ENCODE measurements at places on chromosomes 1 and 21.

DNA sequence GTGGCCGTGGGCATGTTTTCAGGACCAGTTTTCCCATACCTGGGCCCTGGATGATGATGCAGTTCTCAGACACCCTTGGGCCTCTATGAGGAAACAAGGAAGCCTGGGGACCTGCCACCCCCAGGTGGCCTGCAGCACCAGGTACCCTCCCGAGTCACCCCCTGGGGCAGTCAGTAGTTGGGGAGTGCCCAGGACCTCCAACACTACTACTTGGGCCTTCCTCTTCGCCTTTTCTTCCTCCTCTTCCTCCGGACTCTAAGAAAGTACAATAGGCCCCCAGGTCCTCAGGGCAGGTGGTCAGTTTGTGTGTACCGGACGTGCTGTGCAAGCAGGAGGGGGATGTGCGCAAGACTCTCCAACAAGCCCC is 11.9 kb upstream of the SRARP start:
- no peak for DNase-seq
- H3K27ac ChIP-seq = no peak overlapping the region
- no peak overlapping the region for H3K4me3 ChIP-seq

GRCh38 chr1:47637111-47637685 is 199.4 kb downstream of the FOXD2 start:
- H3K4me1 ChIP-seq = no peaks in the 10 kb centered on the region
- H3K27me3 ChIP-seq = peaks cover 8% of the 10 kb centered on the region
- DNase-seq = no peak

DNA sequence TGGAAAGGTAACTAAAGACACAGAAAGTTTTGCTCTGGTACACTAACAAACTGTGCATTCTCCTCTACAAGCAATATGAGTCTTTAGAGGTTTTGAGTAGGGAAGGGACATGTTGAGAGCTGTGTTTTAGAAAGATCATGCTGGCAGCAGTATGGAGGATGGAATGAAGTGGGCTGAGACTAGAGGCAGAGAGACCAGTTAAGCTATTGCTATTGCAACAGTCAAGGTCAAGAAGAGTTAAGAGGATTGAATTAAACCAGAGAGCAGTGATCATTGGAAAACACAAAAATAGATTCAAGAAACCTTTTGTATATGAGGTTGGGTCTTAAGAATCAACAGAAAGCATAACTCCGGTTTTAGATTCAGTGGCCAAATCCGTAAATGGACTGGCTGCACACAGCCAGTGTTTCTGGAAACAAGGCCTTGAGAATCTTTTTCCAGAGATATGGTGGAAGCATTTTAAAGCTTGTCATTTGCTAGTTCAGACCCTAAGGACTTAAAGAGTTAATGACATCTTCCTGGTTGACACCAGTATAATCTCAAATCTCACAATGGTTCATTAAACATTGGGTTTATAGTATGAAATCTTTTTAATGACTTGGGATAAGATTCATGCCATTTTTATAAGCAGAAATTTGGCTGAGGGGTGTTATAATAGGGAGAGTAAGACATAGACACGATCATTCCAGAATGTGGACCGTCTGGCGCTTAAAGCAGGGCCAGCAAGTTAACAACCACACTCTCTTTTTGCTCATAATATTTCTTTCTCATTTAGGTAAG is 177.9 kb downstream of the NR5A2 start:
- no peaks in the 10 kb centered on the region for H3K36me3 ChIP-seq
- no peak overlapping the region for H3K4me3 ChIP-seq
- DNase-seq = no peak
- no peaks in the 10 kb centered on the region for H3K4me1 ChIP-seq
- no peaks in the 10 kb centered on the region for H3K27me3 ChIP-seq

DNA sequence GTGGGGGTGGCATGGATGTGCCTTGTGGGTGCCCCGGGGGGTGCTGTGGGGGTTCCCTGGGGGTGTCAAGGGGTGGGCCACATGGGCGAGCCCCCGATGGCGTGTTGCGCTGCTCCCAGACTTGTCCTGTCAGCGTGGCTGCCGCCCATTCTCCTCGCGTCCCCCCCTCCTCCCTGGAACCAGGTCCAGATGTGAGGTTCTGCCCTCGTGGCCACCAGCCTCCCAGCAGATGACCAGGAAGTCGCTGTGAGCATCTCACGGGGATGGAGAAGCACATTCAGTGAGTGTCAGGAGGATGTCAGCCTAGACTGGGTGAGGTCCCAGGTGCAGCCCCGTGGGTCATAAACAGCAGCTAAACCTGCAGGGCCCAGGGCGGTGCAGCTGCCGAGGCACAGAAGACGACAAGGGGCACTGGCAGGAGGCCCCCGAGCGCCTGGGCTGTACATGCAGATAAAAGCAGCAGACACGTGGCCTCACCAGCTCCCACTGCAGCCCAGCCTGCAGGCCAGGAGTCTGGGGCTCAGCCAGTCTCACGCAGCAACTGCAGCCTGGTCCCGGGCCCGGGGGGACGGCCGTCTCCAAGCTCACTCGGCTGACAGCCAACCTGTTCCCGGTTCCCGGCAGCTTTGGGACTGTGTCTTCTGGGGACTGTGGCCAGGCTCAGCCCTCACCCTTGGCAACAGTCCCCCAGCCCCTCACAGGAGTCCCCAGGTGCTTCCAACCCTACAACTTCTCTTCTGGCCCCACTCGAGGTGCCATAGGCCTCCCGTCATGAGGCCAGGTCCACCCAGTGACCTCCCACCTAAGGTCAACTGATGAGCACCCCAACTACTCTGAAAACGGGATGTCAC is 17.5 kb upstream of the COL6A2 start:
- H3K36me3 ChIP-seq = no peaks in the 10 kb centered on the region
- DNase-seq = no peak
- no peak overlapping the region for H3K4me3 ChIP-seq
- no peak overlapping the region for H3K27ac ChIP-seq
- no peaks in the 10 kb centered on the region for H3K27me3 ChIP-seq

DNA sequence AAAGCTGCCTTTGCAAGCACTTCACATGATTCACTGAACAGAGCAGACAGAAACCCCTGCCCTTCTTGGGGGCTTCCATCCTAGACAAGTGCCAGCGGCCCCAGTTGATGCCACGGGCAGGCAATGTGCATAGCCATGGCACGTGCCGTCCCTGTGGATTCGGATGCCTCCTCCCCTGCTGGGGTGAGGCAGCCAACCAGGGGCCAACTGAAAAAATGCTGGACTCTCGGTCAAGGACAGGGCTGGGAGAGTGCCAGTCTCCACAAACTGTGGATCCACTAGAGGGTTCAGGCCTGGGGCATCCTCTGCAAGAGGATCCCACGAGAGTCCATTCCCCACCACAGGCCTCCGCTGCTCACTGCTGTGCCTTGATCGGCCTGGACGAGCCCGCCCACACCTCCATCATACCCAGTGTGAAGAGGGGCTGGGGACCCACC is 3.8 kb downstream of the JMJD4 start:
- no peaks in the 10 kb centered on the region for H3K27me3 ChIP-seq
- H3K4me3 ChIP-seq = no peak overlapping the region

DNA sequence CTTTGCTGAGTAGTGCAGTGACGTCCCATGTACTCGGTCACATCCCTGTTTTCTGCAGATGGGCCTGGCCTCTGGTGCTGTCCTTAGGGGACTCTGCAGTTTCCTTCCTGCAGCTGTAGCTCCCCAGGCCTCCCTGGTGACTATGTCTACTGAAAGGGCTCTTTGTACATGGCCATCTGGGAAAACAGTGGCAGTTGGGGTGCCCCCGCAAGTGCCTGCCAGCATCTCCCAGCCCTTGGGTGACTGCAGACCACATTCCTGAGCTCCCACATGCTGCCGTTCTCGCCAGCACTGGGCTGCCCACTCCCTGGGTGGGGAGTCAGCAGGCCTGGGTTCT is 37.5 kb upstream of the KCNA10 start:
- H3K27me3 ChIP-seq = no peaks in the 10 kb centered on the region
- H3K36me3 ChIP-seq = no peaks in the 10 kb centered on the region
- no peak overlapping the region for H3K4me3 ChIP-seq
- H3K4me1 ChIP-seq = peaks cover 8% of the 10 kb centered on the region
- DNase-seq = no peak

GRCh38 chr1:107964336-107965109 is 457 bp downstream of the VAV3 start:
- H3K27me3 ChIP-seq = peaks cover 51% of the 10 kb centered on the region
- H3K4me1 ChIP-seq = peaks cover 16% of the 10 kb centered on the region
- DNase-seq = peak; percentile 6

- peak; percentile 22 for DNase-seq
- H3K4me1 ChIP-seq = peaks cover 38% of the 10 kb centered on the region
- peaks cover 26% of the 10 kb centered on the region for H3K36me3 ChIP-seq
- H3K27me3 ChIP-seq = no peaks in the 10 kb centered on the region
- H3K4me3 ChIP-seq = peak overlapping the region; percentile 75
Observed at GRCh38 chr1:224433041-224433691, 1.4 kb downstream of the WDR26 start.

DNA sequence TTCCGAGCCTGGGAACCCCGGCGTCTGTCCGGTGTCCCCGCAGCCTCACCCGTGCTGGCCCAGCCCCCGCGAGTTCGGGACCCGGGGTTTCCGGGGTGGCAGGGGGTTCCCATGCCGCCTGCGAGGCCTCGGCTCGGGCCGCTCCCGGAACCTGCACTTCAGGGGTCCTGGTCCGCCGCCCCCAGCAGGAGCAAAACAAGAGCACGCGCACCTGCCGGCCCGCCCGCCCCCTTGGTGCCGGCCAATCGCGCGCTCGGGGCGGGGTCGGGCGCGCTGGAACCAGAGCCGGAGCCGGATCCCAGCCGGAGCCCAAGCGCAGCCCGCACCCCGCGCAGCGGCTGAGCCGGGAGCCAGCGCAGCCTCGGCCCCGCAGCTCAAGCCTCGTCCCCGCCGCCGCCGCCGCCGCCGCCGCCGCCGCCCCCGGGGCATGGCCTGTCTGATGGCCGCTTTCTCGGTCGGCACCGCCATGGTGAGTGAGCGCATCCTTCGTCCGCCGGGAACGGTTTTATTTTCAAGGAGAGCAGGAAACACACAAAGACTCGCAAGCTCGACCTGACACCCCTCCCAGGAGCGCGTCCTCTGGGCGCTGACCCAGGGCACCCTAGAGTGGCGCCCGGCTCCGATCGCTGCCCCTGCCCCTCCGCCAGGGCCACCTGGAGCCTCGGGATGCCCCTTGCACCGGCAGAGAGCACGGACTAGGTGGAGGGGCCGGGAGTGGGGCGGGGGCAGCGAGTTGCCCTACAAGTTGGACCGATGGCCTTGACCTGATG is at the start of gene ABCG1:
TSS of gene ABCG1 (plus strand) at position 305 of the 770 bp plus-strand sequence. CDS start at position 428, 123 bp downstream.
- peak; percentile 28 for DNase-seq
- H3K27ac ChIP-seq = no peak within 1 kb of the TSS
- H3K27me3 ChIP-seq = peaks cover 5% of the 10 kb centered on the region
- peak within 1 kb of the TSS; percentile 64 for H3K4me3 ChIP-seq
- peaks cover 7% of the 10 kb centered on the region for H3K4me1 ChIP-seq
- no peaks in the 10 kb centered on the region for H3K36me3 ChIP-seq

DNA sequence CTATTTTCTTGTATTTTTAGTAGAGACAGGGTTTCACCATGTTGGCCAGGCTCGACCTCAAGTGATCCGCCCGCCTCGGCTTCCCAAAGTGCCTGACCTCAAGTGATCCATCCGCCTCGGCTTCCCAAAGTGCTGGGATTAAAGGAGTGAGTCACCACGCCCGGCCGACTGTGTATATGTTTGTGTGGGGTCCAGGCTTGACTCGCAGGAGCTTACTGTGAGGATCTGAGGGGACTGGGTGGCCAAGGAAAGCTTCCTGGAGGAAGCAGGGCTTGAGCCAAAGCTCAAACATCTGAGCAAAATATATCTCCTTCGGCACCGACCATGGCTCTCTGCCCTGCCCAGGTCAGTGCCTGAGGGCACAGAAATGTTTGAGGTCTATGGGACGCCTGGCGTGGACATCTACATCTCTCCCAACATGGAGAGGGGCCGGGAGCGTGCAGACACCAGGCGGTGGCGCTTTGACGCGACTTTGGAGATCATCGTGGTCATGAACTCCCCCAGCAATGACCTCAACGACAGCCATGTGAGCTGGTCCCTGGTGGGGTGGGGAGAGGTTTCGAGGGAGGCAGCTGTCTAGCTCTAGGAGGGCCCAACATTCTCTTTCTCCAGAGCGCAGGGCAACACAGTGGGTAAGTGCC is 10.5 kb downstream of the PADI3 start:
- no peaks in the 10 kb centered on the region for H3K27me3 ChIP-seq
- H3K4me3 ChIP-seq = no peak overlapping the region
- DNase-seq = no peak
- H3K4me1 ChIP-seq = no peaks in the 10 kb centered on the region

DNA sequence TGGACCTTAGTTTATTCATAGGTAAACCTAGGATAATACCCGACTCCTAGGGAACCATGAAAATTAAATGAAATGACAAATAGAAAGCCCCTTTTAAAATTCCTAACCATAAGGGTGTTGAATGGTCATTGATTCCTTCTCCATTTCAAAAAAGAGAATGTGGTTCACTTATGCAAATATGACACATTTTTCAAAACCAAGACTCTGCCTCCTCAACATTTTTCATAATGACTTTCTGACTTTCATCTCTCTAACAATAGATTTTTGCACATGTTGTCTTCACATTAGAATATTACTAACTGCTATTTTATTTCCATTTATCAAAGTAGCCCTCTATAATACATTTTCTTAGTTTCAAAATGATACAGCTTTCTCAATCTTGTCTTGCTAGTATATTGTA is 169.1 kb downstream of the NTNG1 start:
- H3K36me3 ChIP-seq = no peaks in the 10 kb centered on the region
- H3K27ac ChIP-seq = no peak overlapping the region
- no peak for DNase-seq
- H3K4me3 ChIP-seq = no peak overlapping the region
- no peaks in the 10 kb centered on the region for H3K27me3 ChIP-seq

GRCh38 chr1:169149555-169150286 is 43.2 kb downstream of the ATP1B1 start:
- no peaks in the 10 kb centered on the region for H3K27me3 ChIP-seq
- no peak overlapping the region for H3K27ac ChIP-seq

- H3K27ac ChIP-seq = peak overlapping the region; percentile 76
- H3K36me3 ChIP-seq = no peaks in the 10 kb centered on the region
- no peaks in the 10 kb centered on the region for H3K4me1 ChIP-seq
- H3K27me3 ChIP-seq = no peaks in the 10 kb centered on the region
Observed at GRCh38 chr1:116910379-116911187, 867 bp downstream of the PTGFRN start.

DNA sequence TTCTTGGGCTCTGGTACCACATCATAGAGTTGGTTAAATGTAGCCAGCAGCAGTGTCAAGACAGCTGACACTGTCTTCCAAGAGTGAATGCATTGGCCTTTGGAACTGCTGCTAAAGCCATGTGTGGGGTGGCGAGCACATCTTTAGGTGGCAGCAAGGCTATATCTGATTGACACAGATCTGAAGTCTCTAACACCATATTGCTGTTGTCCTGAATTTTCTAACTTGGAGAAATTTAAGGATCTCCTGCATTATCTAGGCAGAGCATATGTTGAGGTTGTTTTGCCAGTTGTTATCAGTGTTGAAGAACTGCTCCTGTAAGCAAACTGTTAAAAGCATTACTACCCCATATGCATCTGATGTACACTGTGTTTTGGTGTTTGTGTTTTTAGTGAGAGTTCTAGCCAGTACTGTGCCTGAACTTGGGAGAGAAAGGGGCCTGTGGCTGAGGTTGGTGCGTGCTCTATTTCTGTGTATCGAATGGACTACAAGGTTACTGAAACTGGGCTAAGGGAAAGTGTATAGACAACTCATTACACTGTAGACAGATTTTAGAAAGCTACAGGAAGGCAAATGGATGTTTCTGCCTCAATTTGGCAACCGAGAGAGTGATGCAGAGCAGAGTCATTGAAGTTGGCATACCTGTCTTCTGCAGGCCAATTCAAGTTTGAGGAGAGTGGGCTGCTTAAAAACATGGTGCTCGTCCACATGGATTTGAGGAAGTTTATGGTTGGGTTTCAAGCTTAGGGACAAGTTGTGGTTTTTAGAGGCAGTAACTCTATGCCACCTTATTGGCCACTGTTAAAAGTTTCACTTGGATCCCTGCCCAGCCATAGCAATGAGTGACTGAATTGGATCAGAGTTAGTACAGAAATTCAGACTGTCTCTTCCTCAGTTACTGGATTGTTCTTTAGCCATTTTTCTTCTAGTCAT is 16.9 kb downstream of the DYRK3 start:
- H3K27ac ChIP-seq = no peak overlapping the region
- H3K36me3 ChIP-seq = peaks cover 21% of the 10 kb centered on the region

All from A673 (cell line).